ENCODE measurements at places on chromosomes 7 and 10. TPM values are rescaled to one million over a fixed set of nuclear protein-coding genes. Genes with fewer than 3 reads are reported as not detected.

- no peak for DNase-seq
These were observed 987 bp downstream of the INA start for GRCh38 chr10:103277713-103278536.

DNA sequence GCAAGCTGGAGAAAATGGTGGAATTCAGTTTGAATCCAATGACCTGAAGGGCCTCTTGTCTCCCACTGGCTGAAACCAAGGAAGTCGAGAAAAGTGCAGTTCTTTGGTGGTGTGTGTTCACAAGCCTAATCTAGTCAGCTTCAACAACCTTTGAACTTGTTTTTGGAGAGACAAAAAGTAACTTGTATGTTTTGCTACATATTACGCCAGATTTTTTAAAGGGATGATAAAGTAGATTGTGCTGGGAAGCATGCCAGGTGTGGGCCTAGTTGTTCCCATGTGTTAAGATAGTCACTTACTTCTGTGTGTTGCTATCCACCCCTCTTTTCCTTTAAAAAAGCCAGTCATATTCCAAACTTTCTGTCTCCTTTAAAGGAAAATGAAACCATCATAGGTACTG lies 79.7 kb upstream of the FAM3C start:
- no peak for DNase-seq

DNA sequence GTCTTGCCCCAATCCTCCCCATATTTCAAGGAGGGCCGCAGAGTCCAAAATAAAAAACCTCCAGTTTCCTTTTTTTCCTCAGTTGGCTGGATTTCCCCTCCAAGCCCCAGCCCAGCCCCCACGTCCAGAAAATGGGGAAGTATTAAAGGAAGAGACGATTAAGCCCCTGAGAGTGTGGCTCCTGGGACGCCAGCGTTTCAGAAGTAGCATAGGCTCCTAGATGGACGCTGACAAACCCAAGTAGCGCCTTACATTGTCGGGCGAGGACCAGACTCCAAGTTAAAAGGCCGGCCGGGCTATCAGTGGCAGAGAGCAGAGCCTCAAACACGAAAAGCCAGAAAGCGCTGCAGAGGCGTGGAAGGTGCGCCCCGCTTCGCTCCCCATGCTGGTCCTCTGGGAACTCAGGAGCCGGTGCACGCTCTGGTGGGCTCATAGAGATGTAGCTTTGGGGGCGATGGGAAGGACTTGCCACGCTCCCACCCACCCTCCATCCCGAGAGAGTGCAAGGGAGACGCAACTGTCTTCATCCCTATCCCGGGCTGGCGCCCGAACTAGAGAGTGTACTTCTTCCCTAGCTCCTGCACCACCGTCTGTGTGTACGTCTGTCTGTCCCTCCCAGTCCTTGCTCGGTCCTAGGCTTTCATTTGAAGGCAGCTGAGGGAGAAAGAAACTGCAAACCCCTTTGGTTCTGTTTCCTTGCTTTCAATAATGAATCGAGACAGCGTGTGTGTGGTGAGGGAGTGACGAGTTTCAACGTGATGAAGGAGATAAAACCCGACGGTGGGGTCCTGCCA lies 6.3 kb upstream of the EMX2 start:
- DNase-seq: peak; percentile 52

GRCh38 chr7:139887992-139888481 lies 59.0 kb downstream of the TBXAS1 start:
- DNase-seq: no peak

Gene ENTPD1
- 41.6 TPM for total RNA-seq

DNA sequence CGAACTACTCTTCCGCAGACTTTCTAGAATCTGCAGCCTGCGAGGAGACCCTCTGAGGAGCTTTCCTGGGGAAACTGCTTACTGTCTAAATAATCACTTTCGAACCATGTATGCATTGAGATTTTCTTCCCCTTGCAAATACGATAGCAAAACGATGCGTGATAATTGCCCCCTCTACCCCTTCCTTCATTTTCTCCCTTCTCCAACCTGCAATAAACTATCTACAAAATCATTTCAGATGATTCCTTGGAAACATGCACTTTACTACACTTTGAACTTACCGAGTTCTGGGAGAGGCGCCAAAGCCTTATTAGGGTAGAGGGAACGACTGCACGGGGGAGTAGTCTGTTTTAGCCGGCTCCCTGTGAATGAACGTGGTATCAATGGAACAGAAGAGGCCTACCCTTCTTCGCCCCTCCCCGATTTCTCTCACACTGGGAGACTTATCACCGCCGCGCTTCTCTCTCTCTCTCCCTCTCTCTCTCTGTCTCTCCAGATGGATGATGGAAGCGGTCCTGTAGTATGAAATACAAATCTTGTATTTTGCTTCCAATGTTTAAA lies at the start of gene FGFBP3:
Gene FGFBP3 (minus strand): TSS at position 370 of the 561 bp plus-strand sequence. CDS start 517 bp downstream, outside the sequence.
- DNase-seq: no peak

DNA sequence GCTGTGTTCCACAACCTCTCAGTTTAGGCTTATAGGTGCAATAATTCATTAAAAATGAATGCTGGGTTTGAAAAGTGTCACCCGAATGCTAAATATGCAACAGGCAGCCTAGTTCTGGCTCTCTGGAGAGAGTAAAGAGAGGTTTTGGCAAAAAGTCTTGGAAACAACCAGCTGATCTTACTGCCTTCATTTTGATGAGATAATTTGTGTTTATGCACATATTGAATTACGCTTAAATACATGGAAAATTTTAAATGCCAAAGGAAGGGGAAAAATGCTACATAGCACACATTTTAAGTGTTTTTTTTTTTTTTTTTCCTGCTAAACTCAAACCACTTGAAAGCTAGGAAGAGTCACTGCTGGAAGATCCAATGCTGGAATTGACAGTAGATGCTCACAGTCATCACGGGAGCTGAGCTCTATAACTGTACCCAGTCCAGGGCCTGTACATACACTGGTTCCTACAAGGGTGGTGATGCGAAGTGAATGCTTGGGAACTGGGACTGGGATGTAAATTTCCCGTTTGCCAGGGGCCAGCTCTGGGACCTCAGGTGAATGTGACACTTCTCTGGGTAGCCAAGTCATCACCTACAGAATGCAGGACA lies 151.5 kb downstream of the PFKFB3 start:
- no peak for DNase-seq

DNA sequence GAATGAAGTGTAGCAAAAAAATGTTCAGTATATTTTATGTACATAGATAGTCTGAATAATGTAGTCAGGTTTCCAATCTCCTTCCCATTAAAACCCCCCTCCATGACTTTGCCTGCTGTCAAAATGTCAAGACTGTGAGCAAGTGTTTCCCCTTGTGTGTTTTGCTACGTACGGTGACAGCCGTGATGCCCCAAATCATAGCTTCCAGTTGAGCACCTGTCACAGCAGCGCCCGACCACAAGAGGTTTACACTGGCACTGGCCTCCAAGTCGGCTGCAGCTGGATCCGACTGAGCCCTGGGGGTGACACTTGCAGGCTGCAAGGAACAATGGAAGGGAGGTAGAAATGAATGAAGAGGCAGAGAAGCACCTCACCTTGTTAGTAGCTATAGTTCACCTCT lies 62.3 kb downstream of the LAMB4 start:
- DNase-seq: no peak

DNA sequence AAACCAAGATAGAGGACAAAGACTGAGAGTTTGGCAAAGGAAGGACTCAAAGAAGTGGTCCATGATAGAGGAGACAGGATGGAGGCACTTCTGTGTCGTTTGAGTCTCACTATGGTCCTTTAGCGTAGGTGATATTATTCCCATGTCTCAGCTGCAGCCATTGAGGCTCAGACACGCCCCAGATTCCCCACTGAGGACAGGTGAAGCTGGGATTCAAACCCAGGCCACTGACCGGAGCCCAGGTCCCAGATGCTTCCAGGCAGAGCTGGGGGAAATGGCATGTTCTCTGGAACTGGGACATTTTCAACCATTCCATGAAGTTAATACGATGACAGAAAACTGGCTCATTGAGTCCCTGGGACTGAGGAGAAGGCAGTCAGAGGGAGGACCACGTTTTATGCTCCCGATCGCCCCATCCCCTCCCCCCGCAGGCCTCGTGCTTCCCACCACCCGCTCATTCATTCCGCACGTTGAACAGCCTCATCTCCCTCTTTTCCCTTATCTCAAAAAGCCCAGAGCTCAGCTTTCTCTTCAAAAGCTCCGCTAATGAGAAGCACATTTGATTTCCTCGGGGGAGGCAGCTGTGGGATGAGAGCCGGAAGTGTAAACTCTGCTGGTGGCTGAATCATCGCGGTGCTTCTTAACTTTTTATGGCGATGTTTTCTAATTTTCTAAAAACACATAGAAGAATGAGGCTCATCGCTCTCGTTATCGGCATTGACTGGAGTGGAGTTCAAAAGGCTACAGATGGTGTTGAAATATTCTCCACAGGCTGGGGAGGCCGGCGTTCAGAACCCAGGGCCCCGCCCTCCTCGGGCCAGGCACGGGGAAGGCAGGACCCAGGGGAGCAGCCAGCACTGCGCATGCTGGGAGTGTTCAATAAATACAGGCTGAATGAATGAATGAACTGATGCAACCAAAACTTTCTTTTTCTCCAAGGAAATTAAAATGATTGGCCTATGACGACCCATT lies 64.0 kb downstream of the OAT start:
- DNase-seq: peak; percentile 76

GRCh38 chr7:131094685-131095084 lies 233.0 kb upstream of the MKLN1 start:
- no peak for DNase-seq

Gene CYP2W1
- total RNA-seq: not detected

- no peak for DNase-seq
These were observed 396.5 kb downstream of the POM121L12 start for GRCh38 chr7:53431901-53432300.

DNA sequence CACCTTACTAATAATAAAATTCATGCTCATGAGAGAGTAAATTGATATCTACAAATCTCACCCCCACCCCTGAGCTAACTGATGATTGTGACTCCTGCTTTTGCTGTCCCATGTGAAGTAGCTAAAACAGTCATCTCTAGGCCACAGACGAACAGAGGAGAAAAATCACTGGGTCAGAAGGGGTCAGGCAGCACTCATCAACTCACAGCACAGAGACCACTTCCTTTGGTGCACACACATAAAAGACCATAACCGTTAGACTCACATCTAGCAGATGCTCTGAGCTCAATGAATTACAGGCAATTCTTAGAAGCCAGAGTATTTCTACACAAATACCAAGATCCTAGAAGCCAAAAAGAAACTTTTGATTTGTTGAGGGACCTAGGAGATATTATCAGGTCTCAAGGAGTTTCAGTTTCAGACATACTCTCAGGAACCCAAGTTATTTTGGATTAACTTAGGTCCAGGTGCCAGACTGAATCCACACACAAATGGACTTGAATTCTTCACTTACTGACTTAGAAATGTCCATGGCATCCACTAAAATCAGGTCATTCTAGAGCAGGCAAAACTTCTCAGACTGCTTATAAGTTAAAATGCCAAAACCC lies 65.0 kb upstream of the TES start:
- DNase-seq: no peak

DNA sequence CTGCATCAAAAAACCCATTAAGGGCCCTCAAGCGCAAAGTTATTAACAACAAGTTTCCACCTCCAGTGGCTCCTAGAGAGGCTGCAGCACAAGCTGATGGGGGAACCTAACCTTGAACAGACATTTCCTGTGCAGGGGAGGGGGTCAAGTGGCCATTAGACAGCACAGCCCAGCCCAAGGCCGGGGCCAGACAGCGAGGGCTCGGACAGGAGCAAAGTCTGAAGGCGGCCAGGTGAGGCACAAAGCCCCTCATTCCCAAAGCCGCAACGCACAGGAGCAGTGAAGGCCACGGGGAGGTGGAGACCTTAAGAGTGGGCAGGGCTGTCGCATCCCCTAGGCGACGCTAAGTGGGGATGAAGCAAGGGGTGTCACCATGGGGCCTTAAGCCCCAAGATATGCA lies 73.2 kb upstream of the ZNF746 start:
- DNase-seq: no peak

Gene ANXA8L1
- not detected for total RNA-seq

DNA sequence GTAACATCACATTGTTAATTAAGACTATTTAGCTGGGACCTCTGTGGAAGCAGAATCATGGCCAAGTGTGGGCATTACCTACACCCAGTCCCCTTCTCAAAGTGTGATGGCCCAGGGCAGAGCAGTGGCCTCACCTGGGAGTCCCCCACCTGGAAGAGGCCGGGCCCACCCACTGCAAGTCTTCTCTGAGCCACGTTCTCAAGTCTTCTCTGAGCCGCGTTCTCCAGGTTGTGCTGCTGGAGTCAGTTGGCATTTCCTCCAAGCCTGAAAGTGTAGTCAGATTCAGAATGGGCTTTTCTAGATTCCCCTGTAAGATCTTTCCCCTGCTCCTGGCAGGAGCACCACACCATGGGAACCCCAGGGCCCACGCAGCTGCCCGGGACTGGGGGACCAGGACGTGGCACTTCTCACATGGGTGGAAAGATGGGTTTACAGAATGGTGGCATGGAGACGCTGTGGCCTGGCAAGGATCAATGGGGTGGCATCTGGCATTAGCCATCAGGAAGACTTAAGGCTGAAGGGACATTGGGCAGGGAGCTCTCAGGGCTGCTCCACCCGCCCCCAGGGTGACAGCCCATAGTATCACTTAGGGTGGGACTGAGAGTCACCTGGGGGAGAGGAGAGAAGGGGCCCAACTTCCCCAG lies 68.0 kb downstream of the MKI67 start:
- no peak for DNase-seq

Gene LEP
- not detected for total RNA-seq

DNA sequence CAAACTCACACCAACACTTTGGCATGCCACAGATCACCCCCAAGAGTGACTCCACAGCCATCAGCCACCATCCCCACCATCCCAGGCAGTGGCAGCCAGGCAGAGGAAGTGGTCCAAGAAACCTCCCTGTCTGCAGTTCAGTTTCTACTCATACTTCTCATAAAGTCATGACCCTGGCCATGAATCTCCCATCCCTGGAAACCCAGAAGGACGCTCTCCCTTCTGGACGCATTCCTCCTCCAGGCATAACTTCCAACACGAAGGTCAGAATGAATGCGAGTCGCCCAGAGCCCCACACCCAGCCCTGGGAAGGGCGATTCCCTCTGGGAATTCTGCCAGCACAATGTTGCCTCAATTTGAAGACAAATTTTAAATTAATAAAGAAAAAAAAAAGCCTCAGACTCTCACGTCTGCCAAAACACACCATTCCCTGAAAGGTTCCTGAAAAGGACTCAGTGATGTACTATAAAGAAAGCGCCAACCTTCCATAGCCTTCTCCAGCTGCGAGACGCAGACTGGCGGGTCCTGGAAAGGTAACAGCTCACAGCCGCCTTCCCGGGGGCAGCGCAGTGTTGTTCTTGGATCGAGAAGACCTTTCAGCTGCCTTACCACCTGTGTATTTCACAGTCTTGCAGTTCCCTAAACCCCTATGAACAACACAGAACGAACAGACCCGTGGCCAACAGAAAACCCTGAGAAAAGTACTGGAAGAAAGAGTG lies 307.6 kb downstream of the FRMD4A start:
- no peak for DNase-seq
